SJSA1 (cell line): ENCODE measurements at places on chromosomes 7 and 10. TPM values are rescaled to one million over a fixed set of nuclear protein-coding genes. Genes with fewer than 3 reads are reported as not detected.

GRCh38 chr10:107727767-107728317, 563.3 kb upstream of the SORCS1 start:
- peak; percentile 11 for DNase-seq

- no peak for DNase-seq
Measured at GRCh38 chr10:101122270-101123084, 8.6 kb upstream of the TLX1 start.

DNA sequence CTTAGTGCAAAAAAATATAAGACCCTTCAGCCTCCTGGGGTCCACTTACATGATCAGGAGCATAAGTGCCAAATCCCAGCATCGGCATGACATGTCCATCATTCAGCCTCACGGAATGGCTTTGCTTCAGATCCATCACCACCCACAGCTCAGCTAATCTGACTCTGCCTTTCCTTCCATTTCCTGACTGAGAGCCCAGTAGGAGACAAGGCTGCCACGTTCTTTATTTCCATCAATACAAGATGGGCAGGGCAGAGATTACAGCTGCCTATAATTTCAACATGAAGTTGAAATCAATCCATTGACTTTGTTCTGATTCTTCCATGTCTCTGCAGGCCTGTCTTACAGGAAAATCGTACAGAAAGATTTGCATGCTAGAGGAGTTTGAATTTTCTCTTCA, 76.4 kb upstream of the UCN3 start:
- no peak for DNase-seq

DNA sequence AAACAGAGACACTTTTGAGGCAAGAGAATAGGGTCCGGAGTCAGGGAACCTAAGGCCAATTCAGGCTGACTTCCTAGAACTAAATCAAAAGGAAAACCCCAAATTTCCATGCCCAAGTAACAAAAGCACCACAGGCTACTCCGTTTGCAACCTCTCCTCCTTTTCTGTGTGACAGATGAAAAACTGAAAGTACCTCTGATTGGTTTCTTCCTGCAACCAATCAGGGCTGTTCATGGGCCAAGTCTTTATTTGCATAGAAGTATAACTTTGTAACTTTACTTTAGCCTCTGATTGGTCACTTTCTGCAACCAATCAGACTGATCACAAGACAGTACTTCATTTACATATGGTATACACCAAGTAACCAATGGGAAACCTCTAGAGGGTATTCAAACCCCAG, 239.9 kb upstream of the KCND2 start:
- no peak for DNase-seq

DNA sequence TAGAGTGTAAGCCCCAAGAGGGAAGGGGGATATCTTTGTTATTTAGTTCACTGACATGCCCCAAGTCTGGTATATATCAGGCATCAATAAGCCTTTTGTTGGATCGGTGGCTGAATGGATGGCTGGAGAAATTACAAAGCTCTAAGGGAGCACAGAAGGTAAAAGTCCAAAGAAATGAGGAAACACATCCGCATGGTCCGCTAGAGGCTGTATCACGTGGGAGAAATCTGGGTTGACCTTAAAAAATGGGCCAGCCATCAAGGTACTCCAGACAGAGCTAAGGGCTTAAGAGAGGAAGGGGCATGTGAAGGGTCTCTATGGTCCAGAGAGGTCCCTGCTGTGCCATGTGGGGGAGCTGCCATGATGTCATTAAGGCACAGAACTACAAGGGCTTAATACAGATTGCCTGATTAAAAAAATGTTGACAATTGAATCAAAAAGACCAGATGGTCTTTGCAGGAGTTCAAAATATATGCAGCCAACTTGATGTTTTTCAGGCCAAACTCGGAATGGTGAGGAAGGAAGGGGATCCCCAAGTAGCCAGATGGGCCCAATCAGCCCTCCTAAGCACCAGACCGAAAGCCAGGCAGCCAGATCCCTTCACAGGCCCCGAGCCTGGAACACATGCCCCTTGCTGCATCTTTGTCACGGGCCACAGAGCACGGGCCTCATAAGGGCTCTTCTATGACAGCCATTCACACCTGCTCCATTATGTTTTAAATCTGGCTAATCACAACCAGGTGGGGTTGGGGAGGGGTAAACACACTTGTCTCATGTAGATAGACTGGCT, 31.9 kb downstream of the SCRN1 start:
- no peak for DNase-seq

- no peak for DNase-seq
Measured at GRCh38 chr7:158381956-158382355, 205.7 kb downstream of the PTPRN2 start.

GRCh38 chr7:40299097-40299496, 164.3 kb downstream of the SUGCT start:
- peak; percentile 56 for DNase-seq

DNA sequence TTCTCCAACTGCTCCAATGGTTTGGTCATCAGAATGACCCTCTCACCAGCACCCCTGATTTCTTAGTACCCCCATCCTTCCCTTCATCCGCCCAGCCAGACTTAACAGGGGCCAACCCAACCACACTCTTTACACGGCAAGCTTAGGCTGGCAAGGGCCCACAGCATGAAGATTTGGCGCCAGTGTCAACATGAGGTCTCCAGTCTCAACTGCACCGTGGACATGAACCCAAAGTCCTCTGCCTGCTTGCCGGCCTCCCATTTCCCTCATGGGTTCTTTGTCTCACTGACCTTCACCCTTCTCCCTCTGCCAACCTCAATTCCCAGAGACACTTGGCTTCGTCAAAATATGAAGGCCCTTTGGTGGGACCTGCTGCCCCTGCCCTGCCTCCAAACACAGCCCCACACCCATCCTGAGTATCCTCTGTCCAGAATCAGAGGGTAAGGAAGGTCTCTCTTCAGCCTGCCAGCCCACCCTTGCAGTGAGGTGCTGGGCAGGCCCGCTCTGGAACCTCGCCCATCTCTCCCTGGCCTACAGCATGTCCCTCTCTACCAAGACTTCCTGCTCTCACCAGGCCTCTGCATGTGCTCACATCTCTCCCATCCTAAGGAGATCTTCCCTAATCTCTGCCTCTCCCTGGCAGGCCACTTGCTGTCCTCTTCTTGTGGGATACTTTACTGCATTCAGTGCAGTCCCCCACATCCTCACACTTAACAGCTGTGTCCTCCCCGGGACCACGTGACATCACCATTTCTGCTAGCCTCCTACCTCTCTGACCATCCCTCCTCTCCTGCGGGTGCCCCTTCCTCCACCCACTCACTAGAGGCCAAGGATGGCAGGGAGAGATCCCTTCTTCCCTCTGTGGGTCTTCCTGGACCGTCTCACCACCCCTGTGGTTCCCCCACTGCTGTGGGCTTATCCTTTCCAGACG, 91.7 kb upstream of the ZMIZ1 start:
- DNase-seq = no peak

- no peak for DNase-seq
Measured at GRCh38 chr10:132554053-132554990, 16.7 kb downstream of the INPP5A start.

- no peak for DNase-seq
Measured at GRCh38 chr10:108721874-108722273, 1201.4 kb downstream of the XPNPEP1 start.

DNA sequence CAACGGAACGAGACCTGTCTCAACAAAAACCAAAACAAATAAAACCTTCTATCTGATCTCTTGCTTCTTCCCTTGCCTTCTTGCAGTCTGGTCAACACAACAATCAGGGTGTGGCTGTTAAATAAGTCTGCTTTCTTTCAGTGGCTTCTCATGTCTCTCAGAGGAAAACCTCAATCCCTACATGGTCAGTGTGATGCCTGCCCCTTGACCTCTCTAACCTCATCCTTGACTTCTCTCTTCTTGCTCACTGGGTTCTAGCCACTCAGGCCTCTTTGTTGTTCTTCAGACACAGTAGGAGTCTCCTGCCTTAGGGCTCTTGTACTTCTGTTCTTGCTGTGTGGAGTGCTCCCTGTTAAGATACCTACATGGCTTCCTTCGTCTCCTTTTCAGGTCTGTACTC, 220.4 kb downstream of the SDHAF3 start:
- DNase-seq = no peak

- peak; percentile 93 for DNase-seq
Measured at GRCh38 chr10:77501152-77501845, 136.3 kb downstream of the KCNMA1 start.

DNA sequence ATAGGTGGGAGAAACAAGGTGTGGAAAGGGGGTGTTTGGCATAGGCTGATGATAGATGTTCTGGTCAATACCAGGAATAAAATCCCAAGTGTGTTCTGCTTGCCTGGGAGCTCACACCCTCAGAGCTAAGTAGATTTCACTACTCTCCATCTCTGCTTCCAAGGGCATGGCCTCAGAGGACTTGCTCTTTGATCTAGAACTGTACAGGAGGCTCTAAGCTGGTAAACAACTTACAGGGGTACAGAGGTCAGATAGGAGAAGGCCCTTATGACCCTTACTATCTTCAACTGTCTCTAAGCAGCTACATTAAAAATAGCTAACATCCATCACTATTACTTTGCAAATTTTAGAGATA, 221.5 kb upstream of the KLF14 start:
- no peak for DNase-seq

GRCh38 chr10:23270531-23270930, 74.1 kb downstream of the C10orf67 start:
- no peak for DNase-seq

DNA sequence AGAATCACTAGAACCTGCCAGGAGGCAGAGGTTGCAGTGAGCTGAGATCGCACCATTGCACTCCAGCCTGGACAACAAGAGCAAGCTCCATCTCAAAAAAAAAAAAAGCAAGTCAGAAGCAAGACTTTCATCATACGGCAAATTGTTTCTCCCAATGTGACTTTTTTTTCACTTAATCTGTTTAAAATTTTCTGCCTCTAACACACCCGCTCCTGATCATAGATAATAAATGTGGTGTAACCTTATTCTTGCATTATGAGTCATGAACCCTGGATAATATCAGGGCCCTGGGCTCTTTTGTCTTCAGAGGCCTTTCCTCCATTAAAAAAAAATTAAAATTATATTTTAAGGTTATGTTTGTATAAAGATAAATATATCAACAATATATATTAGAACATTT, 111.4 kb upstream of the JCAD start:
- DNase-seq = no peak

GRCh38 chr10:13110908-13111307, 10.9 kb downstream of the OPTN start:
- no peak for DNase-seq

GRCh38 chr10:5818048-5818331, 4.8 kb upstream of the GDI2 start:
- no peak for DNase-seq

DNA sequence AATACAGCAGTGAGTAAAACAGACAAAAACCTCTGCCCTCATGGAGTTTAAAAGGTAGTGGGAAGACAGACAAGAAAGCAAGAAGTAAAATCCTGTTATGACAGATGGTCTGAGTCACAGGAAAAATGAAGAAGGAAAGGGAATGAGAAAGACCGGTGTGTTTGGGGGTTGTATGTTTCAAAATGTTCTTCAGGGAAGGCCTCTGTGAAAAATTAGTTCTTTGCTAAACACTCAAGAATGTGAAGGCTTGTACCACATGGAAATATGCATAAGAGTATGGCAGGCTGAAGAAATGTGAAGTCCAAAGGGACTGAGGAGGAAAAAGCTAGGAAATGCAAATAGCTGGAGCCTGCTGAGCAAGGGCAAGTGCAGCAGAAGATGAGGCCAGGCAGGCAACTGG, 315.9 kb upstream of the SEMA3A start:
- no peak for DNase-seq

DNA sequence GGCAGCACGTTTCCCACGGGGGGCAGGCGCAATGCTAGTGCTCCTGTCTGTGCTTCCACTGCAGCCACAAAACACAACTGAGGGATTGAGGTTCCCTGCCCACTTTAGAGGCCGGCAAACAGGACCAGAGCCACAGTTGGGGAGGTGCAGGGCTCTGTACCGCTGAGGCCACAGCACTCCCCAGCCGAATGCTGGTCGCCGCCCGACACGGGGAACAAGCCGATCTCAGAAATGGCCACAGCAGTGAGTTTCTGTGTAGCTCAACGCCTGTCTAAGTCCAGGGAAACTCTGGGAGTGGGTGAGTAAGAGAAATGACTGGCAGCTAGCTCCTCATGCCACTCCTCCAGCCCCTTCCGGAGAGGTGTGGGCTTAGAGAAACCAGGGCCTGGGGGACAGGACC, 194.0 kb upstream of the VWC2 start:
- DNase-seq = no peak

DNA sequence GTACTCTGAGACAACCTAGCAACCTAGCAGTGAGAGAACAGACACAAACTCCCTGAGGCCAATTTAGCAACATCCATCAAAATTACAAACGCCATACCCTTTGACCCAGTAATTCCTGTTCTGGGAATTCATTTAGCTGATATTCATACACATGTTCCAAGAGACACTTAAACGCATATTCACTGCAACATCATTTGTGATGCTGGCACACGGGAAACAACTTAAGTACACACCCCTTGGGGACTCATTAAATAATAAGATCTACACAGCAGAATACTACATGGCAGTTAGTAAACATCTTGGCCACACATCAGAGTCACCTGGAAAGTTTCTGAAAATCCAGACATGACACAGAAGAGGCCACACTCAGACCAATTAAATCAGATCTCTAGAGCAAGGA, 17.6 kb downstream of the NUDCD3 start:
- no peak for DNase-seq

- DNase-seq = no peak
Measured at GRCh38 chr7:140688341-140688740, 8.2 kb upstream of the NDUFB2 start.

GRCh38 chr10:4511509-4511908, 314.5 kb upstream of the AKR1E2 start:
- no peak for DNase-seq

GRCh38 chr7:92831716-92832533, 4.4 kb downstream of the CDK6 start:
- peak; percentile 99 for DNase-seq

Gene UTF1
- not detected in 2 replicates for total RNA-seq

Gene NME8
- not detected in 2 replicates for total RNA-seq

Gene C10orf67
- total RNA-seq = not detected in 2 replicates

Gene EPDR1
- 46.2 and 58.1 TPM in 2 replicates for total RNA-seq

Gene GPER1
- not detected in 2 replicates for total RNA-seq

Gene VIPR2
- total RNA-seq = 1.5 TPM in 1 of 2 replicates, not detected in the other

Gene GGCT
- 77.6 and 130 TPM in 2 replicates for total RNA-seq

Gene KLLN
- 0.05 and 0.81 TPM in 2 replicates for total RNA-seq

Gene CUZD1
- total RNA-seq = 2.0 and 3.5 TPM in 2 replicates

Gene C1QL3
- 0.05 TPM in 1 of 2 replicates, not detected in the other for total RNA-seq

Gene CCDC172
- not detected in 2 replicates for total RNA-seq

Gene PTPN20
- not detected in 2 replicates for total RNA-seq

Gene WEE2
- not detected in 2 replicates for total RNA-seq
